Activated CD4-positive, alpha-beta memory T cell treated with anti-CD3 and anti-CD28 coated beads for 36 hours (primary cell): ENCODE measurements at places on chromosomes 4 and X. TPM values are rescaled to one million over a fixed set of nuclear protein-coding genes. Genes with fewer than 3 reads are reported as not detected.

TET2 gene
- total RNA-seq, result 30.6 TPM

GRCh38 chrX:150213481-150214030 is 149.6 kb upstream of the MAMLD1 start:
- no peak for DNase-seq

FGA gene
- total RNA-seq, result not detected

LRRC66 gene
- total RNA-seq, result 0.19 TPM

GRCh38 chrX:126551306-126551705 is 1.3 kb downstream of the DCAF12L1 start:
- no peak for DNase-seq

DNA sequence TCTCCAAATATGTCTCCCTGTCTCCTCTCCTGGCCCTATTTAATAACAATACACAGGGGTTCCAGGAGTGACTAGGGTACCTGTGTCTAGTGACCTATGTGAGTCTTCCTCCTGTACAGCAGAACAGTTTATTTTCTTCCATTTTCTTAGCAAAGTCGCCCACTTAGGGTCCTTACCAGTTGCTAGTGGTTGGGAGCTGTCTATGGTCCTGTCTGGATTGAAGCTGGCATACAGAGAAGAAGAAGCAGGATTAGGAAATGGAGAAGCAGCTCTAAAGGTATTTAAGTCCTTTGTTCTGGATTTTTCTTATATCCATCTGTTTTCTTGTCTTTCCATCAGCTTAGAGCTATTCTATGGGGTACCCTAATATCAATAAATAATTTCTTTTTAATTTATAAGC is 587.1 kb upstream of the CPEB2 start:
- DNase-seq, result no peak

DNA sequence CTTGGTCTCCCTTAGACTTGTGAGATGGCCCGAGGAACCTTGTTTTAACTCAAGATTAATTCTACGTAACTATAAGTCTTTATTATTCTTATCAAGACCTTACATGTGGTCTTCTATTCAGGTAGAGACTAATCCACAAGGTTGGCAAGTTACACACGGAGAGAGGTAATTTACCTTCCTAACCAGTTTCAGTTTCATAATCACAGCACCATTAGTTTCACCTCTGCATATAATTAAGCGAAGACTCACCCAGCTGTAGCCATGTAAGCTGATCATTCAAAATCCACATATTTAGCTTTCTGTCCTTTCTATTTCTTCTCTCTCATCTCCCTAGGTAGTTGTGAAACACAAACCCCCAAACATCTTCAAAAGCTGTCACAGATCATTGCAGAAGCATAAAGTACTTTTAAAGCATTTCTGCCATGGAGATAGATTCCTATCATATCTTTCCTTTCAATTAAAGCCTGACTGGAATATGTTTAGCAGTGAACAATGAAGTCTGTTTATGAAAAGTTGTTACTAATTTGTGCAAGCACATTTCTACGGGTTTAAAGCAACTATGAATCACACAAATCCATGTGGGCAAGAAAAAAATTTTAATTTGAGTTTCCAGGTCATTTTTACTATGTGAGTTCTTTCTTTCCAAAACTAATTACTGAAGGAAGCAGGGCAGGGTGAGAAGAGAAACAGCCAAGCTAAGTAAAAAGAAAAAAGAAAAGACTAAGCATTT is 78.5 kb downstream of the BTC start:
- DNase-seq, result no peak
